ENCODE measurements at places on chromosomes 5 and 9.

GRCh38 chr5:148020257-148020988 is 43.4 kb upstream of the SPINK5 start:
- no peak for DNase-seq

- peak; percentile 1 for DNase-seq
These were observed 133.7 kb downstream of the NMUR2 start for GRCh38 chr5:152271420-152271819.

GRCh38 chr9:131406563-131407436 is 12.9 kb downstream of the PRRC2B start:
- peak; percentile 31 for DNase-seq

DNA sequence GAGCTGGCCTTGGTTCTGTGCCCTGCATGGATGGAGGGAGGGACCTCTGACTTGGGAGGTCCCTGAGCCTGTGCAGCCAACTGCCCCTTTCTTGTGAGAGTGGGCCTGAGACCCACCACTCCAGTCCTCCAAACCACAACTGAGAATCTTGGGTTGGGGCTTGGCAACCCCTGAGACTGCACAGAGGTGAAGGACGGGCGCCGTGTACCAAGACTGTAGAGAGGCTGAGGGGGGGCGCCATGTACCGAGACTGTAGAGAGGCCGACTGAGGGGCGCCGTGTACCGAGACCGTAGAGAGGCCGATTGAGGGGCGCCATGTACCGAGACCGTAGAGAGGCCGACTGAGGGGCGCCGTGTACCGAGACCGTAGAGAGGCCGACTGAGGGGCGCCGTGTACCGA is 59.3 kb upstream of the CACNA1B start:
- DNase-seq: no peak

GRCh38 chr5:154811239-154811638 is 39.2 kb downstream of the FAXDC2 start:
- DNase-seq: no peak

DNA sequence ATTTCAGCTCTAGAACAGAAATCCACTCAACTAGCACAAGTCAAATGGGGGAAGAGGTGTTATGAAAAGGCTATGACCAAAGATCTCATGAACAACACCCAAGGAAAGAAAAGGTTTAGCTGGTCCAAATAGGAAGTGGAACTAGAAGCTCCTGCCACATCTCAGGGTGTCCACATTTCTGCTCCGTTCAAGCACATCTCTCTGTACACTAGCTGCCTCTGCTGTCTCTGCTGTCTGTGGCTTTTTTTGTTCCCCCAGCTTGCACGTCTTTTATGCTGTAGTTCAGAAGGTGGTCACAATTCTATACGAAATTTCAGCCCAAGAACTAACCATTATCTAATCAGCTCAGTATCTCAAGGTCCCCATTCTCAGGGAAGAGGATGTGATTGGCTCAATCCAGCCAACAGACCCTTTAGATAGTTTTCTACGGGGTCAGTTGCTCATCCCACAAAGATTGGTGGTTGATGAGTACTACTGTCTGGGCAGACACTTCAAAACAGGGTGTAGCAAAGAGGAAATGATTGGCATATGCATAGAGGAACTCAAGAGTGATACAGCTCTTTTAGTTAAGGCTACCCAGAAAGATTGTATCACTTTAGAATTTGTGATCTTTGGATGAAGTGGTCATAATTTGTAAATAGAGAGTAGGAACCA is 44.0 kb downstream of the FANCC start:
- DNase-seq: no peak

GRCh38 chr5:96336351-96336985 is 96.6 kb downstream of the PCSK1 start:
- DNase-seq: peak; percentile 74

- DNase-seq: no peak
These were observed 142.0 kb upstream of the ALDH1B1 start for GRCh38 chr9:38250279-38251035.

DNA sequence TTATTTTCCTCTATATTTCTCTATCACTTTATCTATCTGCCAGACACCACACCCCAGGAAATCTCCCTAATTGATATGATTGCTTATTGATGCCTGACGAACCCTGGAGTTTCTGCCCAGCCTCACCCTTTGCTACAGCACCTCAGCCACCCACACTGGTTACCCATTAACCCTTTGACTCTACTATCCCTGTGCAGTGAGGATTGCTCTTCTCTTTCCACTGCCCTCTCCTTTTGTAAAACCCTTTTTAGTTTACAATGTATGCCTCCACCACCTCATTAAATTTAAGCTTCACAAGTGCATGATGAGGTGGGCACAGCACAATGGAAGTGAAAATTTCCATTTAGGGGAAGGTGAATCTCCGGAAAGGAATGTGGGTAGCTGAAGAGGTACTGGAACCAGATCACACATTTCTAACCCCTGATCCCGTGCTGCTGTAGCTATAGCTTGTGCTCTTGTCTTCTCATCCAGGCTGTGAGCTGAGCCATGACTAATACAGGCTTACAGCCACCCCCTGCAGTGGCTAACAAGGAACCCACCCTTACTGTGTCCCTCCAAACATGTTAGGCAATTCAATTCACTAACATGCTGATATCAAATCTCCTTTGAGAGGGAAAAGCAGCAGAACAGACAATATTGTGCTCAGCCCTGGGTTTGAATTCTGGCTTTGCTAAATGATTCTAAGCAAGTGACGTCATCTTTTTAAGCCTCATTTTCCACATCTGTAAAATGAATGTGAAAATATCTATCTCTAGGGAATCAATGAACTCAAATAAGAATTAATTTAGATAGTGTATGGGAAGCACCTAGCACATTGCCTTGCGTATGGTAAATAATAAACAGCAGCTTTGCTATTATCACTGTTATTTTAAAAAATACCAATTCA is 186.9 kb upstream of the TRIM32 start:
- no peak for DNase-seq

DNA sequence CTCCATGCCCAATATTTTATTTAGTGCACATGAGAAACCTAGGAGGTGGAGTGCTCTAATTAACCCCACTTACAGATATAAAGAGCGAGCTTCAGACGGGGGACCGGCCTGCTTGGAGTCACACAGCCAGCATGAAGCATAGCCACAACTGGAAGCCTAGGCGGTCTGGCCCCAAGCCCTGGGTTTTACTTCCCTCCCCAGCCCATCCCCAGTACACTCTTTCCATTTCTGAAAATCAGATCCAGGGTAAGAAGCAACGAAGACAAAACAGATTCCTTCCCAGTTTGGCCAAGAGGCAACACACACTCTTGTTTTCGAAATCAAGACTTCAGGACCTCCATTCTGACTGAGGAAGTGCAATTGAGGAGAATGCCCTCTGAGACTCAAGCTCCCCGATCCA is 27.1 kb downstream of the KCNMB1 start:
- no peak for DNase-seq

GRCh38 chr5:91937121-91937520 is 554.0 kb upstream of the ARRDC3 start:
- no peak for DNase-seq

DNA sequence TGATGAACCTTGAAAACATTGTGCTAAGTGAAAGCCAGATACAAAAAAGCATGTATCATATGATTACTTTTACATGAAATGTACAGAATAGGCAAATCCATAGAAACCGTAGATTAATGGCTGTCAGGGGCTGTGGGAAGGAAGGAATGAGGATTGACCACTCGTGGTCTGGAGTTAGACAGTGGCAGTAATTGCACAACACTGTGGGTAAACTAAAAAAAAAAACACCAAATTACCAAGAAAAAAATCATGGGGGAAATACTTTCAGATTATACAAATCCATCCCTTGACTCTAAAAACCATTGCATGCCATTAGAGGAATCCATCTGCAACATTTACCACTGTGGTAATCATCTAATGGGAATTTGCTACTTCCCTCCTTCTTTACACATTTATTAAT is 140.0 kb downstream of the SIL1 start:
- DNase-seq: no peak

GRCh38 chr5:64838376-64838775 is 69.6 kb downstream of the CWC27 start:
- DNase-seq: no peak

GRCh38 chr5:34891981-34892380 is 23.3 kb downstream of the RAD1 start:
- DNase-seq: no peak

- no peak for DNase-seq
These were observed 5.8 kb upstream of the RECK start for GRCh38 chr9:36030871-36031270.

GRCh38 chr9:123776708-123777537 is 153.0 kb downstream of the DENND1A start:
- no peak for DNase-seq

DNA sequence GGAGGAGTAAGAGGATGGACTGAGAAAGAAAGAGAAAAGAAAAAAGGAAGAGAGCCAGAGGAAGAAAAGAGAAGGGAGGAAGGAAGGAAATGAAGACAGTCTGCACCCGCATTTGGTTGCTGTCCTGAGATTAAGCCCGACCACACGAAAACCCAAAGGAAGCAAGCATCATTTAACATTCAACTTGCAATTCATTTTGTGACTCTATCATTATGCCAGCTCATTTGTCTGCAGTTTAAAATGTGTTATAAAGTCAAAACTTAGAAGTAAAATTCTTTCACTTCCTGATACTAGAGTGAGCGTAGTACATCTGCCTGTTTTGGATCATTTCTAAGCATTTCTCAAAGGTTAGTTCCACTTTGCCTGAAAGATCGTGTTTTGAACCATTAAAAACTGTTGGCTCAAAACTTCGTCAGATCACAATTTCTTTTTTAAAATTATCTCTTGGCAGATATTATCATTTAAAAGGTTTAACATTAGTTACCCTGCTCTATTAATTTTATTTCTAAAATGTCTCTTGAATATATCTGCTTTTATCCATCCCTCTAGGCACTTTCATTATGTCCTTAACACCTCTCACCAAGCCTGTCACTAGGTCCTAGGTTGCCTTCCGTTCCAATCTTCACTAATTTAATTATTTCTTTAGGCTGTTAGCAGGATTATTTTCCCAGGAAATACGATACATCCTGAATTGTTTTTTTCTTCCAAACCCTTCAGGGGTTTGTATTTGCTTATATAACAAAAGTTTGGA is 240.9 kb downstream of the TLE4 start:
- DNase-seq: no peak

DNA sequence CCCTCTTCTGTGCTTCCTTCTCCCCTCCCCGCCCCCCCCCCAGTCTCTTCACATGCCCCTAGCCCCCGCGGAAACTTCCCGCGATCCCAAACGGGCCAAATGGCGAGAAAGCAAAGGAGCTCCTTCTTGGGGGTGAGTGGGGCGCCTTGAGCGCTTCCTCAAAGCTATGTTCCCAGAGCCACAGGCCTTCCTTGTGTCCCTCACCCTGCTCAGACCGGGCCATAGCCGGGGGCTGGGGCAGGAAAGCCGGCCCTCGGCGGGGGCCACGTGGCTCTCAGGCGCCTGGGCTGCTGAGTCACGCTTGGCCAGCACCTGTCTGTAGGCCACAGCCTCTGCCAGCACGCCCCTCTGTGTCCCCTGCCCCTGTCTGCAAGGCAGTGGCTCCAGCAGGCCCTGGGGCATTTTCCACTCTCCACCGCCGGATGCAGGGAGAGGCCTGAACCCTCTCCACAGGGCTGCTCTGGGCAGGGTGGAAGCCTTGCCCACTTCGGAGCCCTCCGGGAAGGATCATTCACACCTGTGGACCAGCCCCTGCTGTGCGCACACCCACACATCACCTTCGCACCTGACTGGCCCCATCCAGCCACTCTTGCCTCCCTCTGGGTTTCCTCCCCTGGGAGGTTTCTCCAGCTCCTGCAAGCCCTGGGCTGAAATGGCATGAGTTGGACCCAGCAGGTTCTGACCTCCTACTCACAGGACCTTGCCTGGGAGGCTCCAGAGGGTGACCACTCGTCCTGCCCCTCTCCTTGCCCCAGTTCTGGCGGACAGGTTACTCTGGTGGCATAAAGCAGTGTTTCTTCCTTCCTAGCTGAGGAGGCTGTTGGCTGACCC is 1.2 kb upstream of the SQSTM1 start:
- DNase-seq: peak; percentile 43

GRCh38 chr9:89543621-89544278 is 45.8 kb upstream of the SEMA4D start:
- no peak for DNase-seq

DNA sequence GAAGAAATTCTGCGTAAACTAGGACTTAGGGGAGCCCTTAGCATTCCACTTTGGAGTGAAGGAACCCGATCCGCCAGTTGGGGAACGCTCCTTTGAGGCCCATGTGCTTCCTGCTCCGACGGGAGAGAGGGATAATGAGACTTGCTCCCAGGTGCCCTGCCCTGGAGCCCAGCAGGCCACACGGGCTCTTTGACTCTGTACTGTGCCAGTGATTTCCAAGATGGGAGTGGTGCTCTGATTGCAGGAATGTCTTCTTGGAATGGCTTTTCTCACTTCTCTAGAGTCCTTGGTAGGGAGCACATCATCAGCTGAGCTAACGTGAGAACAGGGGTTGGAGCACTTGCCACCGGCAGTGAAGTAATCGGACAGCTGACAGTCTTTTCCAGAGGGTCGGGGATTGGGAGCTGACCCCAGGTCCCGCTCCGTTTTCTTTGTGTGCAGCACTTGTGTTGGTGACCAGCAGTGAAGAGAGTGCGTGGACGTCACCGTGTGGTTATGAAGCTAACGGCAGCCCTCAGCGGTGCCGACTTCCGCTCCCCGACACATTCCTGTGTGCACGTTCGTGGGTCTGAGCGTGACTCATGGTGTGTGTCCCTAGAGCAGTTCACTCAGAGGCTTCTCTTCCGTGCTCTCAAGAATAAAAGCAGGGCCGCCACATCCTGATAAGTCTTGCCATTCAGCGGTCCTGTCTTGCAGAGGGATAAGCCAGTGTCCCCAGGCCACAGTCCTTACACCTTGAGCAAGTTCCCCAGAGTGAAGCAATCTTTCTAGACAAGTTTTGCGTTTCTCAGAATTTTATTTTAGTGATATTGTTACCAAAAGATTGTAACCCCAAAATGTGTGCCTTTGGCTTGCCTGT is 25.6 kb downstream of the ABL1 start:
- DNase-seq: no peak

DNA sequence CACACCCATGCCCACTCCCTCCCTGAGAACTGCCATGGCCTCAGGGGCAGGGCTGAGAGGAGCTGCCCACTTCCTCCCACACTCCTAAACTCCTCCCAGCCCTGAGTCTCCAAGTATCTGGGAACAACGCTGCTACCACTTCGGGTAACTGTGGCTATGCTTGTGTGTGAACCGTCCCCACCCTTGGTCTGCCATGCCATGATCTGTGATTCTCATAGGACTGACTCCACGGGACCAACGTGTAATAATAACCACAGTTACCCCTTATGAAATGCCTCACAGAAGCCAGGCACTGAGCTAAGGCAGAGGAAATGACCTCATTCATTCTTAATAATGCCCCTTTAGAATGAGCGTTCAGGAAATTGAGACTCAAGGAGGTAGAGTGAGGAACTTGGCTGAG is 103.9 kb upstream of the SMIM23 start:
- DNase-seq: no peak
